Activated T-helper 9 cell treated with anti-CD3 and anti-CD28 coated beads, Interleukin-2, amount 50 U/mL, for 16 hours (primary cell): ENCODE measurements at places on chromosomes 16 and 17.

GRCh38 chr17:16929035-16929680 is 42.8 kb downstream of the TNFRSF13B start:
- no peak for DNase-seq

- DNase-seq = no peak
These were observed 4.8 kb upstream of the QPRT start for GRCh38 chr16:29674188-29674587.

DNA sequence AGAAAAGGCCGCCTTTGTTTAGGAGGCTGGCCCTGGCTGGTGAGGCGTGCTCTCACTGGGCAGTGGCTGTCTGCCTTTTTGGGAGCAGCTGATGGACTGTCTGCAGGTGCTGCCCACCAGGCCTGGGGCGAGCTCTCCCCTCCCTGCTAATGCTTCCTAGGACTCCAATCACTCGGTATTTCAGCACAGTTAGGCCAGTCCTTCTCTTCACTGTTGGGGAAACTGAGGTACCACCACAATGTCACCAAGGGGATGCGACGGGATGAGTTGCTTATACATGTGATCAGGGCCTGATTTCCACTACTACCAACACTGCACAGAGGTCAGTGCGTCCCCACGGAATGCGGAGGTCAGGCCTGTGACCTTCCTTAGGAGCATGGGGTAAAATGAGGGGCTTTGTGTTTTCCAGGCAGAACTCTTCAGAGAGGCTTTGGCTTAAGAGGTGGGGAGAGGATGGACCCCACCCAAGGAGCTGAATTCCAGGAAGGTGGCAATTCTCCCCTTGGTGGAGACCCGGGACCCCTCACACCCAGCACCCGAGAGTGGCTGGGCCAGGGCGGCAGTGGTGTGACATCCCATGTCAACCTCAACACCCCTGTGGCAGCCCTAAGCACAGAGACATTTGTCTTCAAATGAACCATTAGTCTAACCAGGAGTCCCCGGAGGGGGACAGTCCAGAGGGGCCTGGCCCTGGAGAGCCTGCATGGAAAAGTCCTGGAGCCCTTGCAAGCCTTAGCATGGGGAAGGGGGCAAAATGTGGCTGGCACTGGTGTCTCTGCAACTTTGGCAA is 86.4 kb downstream of the N4BP1 start:
- no peak for DNase-seq

DNA sequence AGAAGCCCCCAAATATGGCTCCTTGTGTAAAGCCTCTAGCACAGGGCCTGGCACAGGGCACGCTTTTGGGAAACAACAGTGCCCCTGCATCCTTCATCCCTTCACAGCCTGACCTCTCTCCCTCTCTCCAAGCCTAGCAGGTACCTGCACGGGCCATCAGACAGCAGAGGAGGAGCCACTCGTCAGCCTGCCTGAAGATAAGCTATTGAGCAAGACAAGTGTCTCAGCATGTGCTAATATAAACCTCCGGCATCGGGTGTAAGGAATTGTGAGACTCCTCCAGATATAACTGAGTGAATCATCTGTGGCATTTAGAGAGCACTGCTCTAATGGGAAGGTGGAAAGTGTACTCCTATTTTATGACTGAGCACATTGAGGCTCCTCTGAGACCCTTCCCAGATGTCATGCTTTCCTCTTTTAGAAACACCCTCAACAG is 38.3 kb downstream of the TBX4 start:
- DNase-seq = no peak

DNA sequence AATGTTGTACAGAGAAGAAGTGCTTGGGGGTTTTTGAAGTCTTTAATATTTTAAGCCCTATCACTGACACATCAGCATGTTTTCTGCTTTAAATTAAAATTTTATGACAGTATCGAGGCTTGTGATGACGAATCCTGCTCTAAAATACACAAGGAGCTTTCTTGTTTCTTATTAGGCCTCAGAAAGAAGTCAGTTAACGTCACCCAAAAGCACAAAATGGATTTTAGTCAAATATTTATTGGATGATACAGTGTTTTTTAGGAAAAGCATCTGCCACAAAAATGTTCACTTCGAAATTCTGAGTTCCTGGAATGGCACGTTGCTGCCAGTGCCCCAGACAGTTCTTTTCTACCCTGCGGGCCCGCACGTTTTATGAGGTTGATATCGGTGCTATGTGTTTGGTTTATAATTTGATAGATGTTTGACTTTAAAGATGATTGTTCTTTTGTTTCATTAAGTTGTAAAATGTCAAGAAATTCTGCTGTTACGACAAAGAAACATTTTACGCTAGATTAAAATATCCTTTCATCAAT is 57.8 kb downstream of the HLF start:
- DNase-seq = no peak
